ENCODE measurements at places on chromosomes 11 and 22.

DNA sequence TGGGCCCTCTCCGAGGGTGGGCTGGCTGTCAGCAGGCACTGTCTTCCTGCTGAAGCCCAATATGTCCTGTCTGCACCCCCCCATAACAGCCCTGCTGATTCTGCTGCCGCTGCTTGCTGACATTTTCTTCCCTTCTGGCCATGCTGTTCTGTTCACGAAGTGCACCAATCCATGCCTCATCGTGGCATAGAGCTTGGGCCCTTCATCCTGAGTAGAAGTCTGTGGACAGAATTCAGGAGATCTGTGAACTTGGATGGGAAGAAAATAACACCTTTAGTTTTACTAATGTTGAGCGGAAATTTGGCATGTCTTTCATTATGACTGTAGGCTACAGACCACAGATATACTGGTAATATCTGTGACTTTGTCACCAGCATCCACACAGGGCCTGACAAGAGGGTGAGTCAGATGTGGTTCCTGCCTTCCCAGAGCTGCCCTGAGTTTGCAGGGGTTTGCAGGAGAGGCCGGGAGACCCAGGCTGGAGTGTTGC, 14.1 kb upstream of the KIAA0930 start:
- DNase-seq, result no peak

- no peak for DNase-seq
Measured at GRCh38 chr11:2874963-2875362, 10.6 kb downstream of the CDKN1C start.

DNA sequence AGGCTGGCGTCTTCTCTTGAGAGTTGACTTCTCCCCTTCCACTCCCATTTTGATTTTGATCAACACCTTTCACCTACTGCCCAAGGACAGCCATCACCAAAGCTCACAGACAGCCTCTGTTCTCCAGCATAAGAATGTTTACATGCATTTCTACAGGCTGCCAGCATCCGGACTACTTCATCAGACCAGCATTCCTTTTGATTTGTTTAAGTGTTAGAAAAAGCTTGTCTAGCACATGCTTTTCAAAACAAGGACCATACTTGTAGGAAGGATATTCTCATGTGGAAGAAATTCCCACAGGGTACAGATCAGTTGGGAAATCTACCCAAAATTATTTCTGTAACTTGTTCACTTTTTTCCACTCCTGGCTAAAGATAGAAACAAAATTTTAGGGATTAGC, 6.2 kb upstream of the KCNA4 start:
- no peak for DNase-seq

GRCh38 chr11:74203966-74204365, 32.9 kb downstream of the PPME1 start:
- no peak for DNase-seq

DNA sequence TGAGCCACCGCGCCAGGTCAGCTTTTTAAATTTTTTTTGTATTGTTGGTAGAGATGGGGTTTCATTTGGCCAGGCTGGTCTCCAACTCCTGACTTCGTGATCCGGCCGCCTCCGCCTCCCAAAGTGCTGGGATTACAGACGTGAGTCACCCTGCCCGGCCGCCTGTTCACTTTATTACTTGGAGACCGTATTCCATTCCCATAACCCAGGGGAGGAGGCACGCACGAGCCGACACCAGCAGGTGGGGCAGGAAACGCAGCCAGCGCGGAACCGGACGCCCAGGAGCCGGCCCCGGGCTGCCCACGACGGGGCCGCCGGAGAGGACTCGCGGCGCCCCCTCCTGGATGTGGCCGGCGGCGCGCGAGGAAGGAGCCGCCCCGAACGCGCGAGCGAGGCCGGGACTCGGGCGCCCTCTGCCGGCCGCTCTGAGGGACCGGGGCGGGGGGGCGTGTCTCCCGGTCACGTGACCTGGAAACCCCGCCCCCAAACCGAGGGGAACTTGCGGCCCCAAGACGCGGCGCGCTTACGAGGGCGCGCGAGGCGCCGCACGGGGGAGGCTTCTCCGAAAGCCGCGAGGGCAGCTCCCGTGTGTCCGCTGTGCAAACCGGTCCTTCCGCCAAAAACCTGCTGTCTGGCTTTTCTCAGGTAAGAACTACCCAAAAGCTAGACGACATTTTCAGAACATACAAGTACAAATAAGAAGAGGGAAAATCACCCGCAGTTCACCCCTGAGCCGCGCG, 11.6 kb upstream of the RNH1 start:
- DNase-seq, result peak; percentile 88

DNA sequence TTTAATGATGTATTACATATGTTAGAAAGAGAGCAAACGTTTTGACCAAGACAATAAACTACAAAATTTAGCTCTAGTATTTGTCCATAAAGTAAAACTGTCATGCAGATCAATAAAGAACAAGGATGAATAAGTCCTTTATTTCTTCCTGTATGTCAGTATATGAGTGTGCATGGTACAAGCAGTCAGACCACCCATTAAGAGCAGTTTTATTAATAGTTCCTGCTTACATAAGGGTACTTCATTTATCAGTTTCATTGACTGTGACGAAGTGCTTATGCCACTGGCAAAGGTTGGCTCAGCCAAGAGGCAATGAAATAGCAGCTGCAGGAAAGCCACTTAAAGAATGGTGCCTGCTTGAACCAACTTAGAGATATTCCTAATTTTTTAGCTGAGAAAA, 913.0 kb upstream of the CNTN5 start:
- DNase-seq, result no peak

- no peak for DNase-seq
Measured at GRCh38 chr11:113177671-113178070, 136.7 kb upstream of the TTC12 start.

GRCh38 chr22:47593911-47594311, 831.5 kb downstream of the TBC1D22A start:
- DNase-seq, result no peak

DNA sequence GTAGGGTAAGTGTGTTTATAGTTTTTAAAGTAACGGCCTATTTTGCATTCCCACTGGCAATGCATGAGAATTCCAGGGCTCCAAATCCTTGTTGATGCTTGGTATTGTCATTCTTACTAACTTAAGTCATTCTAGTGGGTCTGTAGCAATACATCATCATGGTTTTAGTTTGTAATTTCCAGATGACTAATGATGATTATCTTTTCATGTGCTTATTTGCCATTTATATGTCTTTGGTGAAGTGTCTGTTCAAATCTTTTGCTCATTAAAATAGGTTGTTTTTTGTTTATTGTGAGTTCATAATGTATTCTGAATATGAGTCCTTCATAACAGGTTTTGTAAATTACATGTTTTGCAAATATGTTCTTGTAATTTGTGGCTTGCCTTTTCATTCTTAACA, 31.2 kb downstream of the MTMR3 start:
- DNase-seq, result no peak

GRCh38 chr22:41805639-41806038, 5.2 kb downstream of the CCDC134 start:
- DNase-seq, result no peak

Data from T-cell (primary cell).